ENCODE measurements at places on chromosomes 12 and 14.

DNA sequence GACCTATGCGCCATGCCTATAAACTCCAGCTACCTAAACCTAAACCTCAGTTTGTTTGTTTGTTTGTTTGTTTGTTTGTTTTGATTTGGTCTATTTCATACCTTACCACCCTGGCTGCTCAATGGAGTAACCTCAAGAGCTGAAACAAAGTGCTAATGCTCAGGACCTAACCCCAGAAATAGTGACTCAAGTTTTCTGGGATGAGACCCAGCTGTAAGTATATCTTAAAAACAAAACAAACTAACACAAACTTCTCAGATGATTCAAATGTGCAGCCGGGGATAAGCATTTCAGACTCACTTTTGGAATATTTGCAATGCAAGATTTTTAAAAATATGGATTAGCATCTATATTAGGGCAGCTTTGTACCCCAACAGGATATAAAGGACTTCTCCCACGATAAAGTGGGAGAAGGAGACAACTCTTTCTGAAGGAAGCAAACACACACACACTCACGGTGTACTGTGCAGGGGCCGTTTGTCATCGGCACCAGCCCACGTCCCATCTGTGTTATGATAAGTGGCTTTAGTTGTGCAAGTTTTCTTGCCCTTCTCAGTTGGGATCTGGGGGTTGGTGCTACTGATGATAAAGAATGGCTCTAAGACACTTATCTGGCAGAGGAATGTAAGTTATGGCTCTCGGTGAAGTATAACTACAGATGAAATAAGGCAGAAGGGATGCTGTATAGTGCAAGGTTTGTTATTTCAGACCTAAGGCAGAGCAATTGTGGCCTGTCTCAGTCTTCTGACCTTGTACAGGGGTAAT lies 516.7 kb upstream of the TMEM132C start:
- no peak for DNase-seq

DNA sequence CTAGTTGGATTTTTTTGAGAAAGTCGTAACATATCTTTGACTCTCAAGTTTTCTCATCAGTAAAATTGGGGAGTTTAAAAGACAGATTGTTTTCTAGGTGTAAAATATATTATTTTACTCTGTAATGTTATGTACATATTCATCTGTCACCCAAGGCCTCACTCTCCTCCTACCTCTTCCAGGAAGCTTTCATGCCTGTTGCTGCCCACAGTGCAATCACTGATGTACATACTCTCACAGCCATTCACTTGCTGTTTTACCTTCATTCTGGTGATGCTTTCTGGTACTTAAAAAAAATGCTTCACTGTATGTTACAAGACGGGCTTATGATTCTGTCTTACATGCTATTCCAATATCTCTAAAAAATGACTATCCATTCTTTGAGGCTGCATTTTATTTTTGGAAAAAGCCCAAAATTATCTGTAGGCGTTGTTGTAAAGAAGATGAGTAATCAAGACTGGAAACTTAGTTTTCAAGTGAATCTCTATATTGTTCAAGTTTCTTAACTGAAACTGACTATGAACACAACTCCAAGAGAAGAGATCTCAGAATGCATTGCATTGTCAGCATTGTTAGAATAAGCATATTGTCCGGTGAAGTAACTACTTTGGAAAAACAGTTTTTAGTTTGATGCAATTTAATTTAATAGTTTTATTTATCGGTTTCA lies 82.5 kb downstream of the LMO3 start:
- no peak for DNase-seq

GRCh38 chr12:49750027-49750995 lies 9.0 kb downstream of the TMBIM6 start:
- no peak for DNase-seq

- DNase-seq, result no peak
These were observed 65.9 kb downstream of the FOXN3 start for GRCh38 chr14:89351221-89351515.

GRCh38 chr12:48104531-48104930 lies 1.3 kb downstream of the SENP1 start:
- DNase-seq, result no peak

DNA sequence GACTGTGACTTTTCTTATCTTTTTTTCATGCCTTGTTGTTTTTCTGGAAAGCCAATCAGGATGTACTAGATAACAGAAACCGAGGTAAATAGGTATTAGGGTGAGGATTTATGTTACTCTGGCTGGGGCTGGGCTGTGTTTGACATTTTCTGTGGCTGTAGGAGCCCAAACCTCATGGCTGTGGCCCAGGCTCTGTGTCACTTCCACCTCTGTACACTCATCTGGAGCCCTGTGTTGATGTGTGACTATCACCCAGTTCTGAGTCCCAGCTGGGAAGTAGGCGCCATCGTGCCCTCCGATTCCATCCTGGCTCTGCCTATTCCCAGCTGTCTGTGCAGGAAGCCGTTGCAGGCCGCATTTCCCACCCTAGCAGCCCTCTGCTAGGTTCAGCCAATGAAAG lies 1.6 kb upstream of the HHIPL1 start:
- DNase-seq, result no peak

DNA sequence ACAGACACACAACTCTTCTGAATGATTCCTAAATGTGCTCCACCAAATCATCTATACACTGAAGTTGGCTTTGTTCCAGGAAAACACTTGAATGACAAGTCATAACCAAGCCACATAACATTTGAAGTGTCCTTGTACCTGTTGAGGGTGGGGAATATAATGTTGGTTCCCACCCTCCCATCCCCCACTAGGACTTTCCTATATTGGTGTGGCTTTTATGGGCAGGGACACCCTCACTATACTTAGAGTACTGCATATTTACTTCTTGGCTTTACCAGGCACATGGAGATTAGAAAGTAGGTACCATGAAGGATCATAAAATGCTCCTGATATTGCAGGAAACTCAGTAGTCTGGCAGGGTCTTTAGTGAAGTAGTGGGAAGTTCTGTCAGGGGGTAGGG lies 9.7 kb upstream of the BHLHE41 start:
- no peak for DNase-seq

DNA sequence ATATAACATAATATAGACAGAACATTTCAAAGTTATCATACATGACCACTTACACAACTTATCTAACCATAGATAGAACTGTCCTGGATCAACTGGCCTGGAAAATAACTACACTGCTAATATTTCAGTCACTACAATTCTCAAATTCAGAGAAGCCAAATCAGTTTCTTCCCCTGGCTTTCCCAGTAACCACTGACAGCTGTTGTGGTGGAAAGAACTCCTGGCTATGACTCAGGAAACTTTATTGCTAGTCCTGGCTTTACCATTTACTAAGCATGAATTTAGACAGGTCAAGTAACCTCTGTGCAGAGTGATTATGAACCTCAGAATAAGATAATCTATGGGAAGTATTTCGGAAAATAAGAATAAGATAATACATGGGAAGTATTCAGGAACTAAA lies 244.9 kb upstream of the DIO2 start:
- DNase-seq, result no peak

GRCh38 chr12:108805136-108805535 lies 52.2 kb downstream of the SSH1 start:
- no peak for DNase-seq

GRCh38 chr14:96737881-96738280 lies 59.3 kb upstream of the VRK1 start:
- DNase-seq, result no peak

Data from naive thymus-derived CD8-positive, alpha-beta T cell (primary cell).